ENCODE measurements at places on chromosomes 13 and 19.

- DNase-seq = no peak
These were observed 8.6 kb upstream of the LAIR2 start for GRCh38 chr19:54493967-54494585.

- no peak for DNase-seq
These were observed 36.3 kb upstream of the LSM14A start for GRCh38 chr19:34135821-34136611.

- DNase-seq = no peak
These were observed 465.6 kb downstream of the ITGBL1 start for GRCh38 chr13:101917833-101918661.

DNA sequence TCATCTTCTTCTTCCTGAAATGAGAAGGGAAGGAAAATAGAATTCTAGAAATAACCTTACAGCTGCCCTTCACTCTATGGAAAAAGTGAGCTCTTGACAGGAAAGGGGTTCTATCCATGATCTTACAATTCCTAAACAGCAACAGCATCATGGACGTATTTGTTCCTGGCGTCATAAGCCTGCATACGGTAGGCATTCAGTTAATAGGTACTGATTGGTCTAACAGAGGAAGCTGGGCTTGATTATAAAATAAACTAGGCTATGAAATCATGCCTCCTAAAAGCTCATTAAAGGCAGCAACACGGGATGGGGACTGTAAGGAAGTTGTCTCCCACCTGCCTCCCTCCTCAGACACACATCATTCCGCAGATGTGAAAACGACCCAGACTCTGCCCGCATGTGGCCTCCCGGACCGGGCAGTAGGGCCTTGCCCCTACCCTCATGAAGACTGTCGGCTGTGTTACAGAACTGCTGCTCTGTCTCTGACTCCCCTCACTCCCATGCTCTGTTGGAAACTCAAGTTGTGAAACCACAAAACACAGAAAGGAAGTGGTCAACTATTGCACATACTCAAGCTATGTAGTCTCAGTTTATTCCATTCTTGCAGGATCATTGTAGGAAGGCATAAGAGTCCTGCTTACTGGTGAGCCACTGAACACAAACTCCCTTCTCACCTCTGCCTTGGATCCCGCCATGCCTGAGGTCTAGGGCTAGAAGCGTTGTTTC lies 129.8 kb downstream of the DLEU7 start:
- DNase-seq = no peak

- no peak for DNase-seq
These were observed 36.3 kb downstream of the STOML3 start for GRCh38 chr13:38954291-38954690.

Data from thyroid gland (tissue), 4 donors.